Fibroblast of the conjunctiva (primary cell): ENCODE measurements at places on chromosomes 11 and 22.

- no peak for DNase-seq
Observed at GRCh38 chr22:45164270-45165088, 754 bp downstream of the NUP50 start.

- DNase-seq: no peak
Observed at GRCh38 chr11:62172294-62172693, 17.7 kb upstream of the SCGB1D1 start.

- no peak for DNase-seq
Observed at GRCh38 chr11:17807034-17807433, 72.5 kb downstream of the KCNC1 start.

DNA sequence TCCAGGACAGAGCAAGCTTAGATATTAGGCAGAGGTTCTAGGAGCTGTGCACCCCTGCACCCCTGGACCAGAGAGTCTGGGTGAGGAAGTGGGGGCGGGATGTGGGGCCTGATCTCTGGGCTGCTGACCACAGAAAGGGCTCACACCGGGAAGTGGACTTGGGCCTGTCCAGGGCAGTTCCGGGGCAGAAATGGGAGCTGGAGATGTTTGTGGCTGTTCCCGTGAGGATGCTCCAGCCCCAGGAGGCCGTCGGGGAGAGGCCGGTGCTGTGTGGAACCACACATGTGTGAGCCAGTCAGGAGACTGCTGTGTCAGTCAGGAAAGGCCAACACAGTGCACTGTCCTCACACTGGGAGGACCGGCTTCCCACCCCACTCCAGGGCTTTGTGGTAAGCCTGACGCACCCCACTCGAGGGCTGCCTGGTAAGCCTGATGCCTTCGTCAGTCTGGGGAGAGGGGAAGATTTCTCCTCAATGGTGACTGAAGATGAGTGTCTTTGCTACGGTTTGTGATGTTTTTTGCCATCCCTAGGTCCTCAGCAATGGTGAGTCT, 741.0 kb downstream of the BRD1 start:
- no peak for DNase-seq

- DNase-seq: no peak
Observed at GRCh38 chr22:38250643-38251340, 22.0 kb downstream of the TMEM184B start.
